Epithelial cell of prostate (primary cell): ENCODE measurements at places on chromosomes 7 and 10.

- no peak for DNase-seq
Observed at GRCh38 chr10:82245906-82246560, 371.0 kb downstream of the NRG3 start.

DNA sequence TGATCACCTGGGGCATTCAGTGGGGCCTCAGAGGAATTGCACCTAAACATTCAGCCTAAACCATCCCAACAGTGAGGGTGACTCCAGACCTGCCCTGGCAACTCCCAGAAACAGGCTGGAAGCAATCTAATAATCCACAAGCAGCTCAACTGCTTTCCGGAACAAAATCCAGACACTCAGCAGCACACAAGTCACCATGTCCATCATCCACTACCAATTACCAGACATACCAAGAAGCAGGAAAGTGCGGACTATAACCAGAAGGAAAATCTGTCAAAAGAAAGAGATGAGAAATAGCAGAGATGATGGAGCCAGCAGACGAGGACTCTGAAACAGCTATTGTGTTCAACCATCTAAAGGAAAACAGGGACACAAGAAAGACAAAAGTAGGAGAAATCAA, 342.6 kb upstream of the ZMIZ1 start:
- DNase-seq = no peak

GRCh38 chr10:119680050-119680449, 28.9 kb downstream of the BAG3 start:
- peak; percentile 79 for DNase-seq

- DNase-seq = no peak
Observed at GRCh38 chr7:116420003-116420402, 79.5 kb upstream of the CAV2 start.

- DNase-seq = no peak
Observed at GRCh38 chr10:70743430-70743788, 41.8 kb downstream of the TBATA start.

GRCh38 chr10:71396084-71396710, 523 bp upstream of the CDH23 start:
- DNase-seq = no peak

- no peak for DNase-seq
Observed at GRCh38 chr10:6140141-6140841, 51.5 kb downstream of the RBM17 start.
